Osteoblast (primary cell): ENCODE measurements at places on chromosomes 7 and 10. TPM values are rescaled to one million over a fixed set of nuclear protein-coding genes. Genes with fewer than 3 reads are reported as not detected.

DNA sequence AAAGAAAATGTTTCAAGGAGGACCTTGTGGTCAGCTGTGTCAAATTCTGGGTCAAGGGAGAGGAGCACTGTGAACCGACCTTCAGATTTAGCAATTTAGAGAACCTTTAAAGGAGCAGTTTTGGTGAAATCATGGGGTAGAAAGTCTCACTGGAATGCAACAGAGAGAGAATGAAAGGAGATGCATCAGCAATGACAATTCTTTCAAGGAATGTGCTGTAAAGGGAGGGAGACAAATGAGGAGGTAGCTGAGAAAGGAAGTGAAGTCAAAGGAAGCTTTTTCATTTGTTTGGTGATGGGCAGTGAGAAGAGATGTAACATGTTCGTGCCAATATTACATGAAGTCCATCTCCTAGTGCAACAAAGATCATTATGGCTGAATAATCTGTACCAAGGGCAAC, 166.0 kb downstream of the TSPAN12 start:
- no peak for DNase-seq

Gene SLC18A2
- total RNA-seq = under 0.01 TPM in 1 of 2 replicates, not detected in the other

- DNase-seq = peak; percentile 92
These were observed 1.6 kb upstream of the COPS6 start for GRCh38 chr7:100087055-100087750.

- DNase-seq = no peak
These were observed 162.6 kb upstream of the NAMPT start for GRCh38 chr7:106447318-106447847.

GRCh38 chr7:73890555-73891147, 29.7 kb downstream of the TMEM270 start:
- DNase-seq = no peak

- no peak for DNase-seq
These were observed 39.4 kb downstream of the HK1 start for GRCh38 chr10:69317626-69318105.

DNA sequence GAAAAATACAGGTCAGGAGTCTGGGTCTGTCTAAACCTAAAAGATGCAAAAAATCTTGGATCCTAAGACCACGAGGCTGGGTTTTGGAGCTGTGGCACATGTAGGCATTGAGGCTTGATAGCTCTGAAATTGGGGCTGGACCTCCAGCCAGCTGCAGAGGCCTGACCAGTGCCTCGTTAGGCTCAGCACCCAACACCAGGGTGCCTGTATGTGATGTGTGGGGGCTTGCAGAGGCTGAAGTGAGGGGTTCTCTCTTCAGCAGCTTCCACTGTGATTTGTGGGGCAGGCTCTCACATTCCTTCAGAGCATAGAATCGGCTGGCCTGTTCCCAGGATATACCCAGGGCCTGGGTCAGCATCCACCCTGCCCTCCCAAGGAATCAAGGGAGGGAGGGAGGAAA, 247.8 kb downstream of the BUB3 start:
- no peak for DNase-seq

GRCh38 chr10:98910048-98910447, 325.6 kb downstream of the HPSE2 start:
- peak; percentile 23 for DNase-seq

GRCh38 chr7:124765401-124766352, at the start of gene GPR37:
TSS of gene GPR37 (minus strand) at chr7:124765792. CDS start at chr7:124764976, 816 bp downstream.
- peak; percentile 90 for DNase-seq

DNA sequence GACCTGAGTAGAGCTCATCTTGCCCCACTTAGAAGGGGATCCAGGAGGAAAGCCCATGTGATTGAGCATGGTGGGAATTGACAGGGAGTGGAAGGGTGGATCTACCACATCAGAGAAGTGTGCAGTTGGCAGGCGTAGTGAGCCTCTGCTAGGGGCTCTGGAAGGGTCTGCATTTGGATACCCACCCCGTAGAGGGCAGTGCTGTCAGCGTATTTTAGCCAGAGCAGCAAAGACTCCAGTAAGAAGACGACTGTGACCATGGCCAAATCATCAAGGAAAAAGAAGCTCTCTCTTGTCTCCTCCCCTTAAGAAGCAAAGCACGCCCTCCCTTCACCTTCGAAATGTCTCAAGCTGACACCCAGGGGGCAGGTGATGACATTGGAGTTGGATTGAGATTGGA, 68.8 kb upstream of the INHBA start:
- DNase-seq = no peak

GRCh38 chr7:116128139-116128538, 82.2 kb upstream of the TES start:
- no peak for DNase-seq

Gene SEMA3C
- total RNA-seq = 388 and 421 TPM in 2 replicates

DNA sequence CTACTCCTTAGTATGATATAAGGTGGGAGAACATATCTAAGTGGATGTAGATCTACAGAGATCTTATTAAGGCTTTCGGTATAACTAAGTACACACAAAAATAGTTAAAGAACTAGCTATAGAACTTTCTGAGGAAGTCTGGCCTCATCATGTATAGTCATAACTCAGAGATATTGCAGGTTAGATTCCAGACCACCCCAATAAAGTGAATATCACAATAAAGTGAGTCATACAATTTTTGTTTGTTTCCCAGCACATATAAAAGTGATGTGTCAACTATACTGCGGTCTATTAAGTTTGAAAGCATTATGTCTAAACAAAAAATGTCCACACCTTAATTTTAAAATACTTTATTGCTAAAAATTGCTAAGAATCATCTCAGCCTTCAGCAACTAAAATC, 24.7 kb upstream of the SEMA3A start:
- no peak for DNase-seq

DNA sequence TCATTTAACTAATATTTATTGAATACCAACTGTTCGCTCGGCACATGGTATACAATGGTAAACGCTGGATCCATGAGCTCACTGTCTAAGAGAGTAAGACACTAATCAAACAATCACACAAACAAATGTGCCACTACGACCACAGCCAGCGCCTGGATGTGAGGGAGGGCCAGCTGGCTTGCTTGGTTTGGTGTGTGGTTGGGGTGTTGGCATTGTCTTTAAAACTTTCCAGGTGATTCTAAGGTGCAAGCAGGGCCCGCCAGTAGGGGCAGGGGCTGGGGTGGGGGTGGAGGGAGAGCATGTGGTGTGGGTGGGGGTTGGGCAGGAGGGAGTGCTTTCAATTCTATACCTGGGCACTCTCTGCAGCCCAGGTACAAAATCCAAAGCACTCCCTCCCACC, 31.6 kb downstream of the ADRA2A start:
- DNase-seq = no peak

- no peak for DNase-seq
These were observed at the start of gene MACC1 for GRCh38 chr7:20217193-20217948. TSS of gene MACC1 (minus strand) at chr7:20217384. CDS start at chr7:20161862, 55,522 bp downstream.

Gene NUTM2B
- 0.72 and 0.88 TPM in 2 replicates for total RNA-seq

DNA sequence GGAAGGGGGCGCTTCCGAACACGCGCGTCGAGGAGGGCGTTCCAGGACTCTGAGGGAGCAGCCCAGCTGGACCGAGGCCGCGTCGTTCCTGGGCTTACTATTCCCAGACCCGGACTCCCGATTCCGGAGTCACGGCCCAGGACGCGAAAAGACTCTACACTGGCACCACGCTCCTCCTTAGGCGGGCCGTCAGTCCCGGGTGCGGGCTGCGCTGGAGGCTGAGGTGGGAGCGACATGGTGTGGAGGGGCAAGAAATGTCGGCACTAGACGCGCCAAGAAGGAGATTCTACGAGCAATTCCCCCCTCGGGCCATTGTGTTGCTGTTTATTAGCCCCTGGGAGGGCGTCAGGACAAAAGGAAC, 584 bp upstream of the RUNDC3B start:
- DNase-seq = peak; percentile 41

Gene FKBP6
- total RNA-seq = not detected in 2 replicates

DNA sequence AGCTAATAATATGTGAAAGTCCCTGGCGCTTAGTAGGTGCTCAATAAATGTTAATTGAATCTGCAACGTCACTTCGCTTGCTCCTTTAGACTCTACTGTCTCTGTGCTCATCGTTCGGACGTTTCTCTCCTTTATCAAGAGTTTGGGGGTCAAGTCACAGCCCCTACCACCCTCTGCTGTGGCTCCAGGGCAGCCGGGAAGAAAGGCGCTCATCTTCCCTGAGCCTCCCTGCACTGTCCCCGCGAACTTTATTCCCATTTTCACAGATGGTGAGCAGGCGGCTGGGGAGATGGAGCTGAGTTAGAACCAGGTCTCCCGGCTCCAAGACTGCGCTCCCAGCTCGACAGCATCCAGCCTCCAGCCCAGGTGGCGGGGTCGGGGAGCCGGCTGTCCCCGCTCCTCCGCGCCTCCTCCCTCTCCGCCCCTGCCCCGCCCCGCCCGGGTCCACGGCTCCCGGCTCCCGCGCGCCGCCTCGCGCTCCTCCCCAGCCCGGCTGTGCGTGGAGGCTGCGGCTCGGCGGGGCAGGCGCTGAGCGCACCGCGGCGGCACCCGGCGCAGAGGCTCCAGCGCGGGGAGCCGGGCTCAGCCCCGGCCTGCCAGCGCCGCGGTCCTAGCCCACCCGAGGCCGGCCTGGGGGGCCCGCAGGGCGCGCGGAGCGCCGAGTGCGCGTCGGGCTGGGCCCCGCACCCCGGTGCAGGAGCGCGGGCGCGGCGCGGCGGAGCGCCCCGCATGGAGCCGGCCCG, at the start of gene CLEC2L:
Gene CLEC2L (plus strand): TSS at position 487 of the 743 bp plus-strand sequence. CDS start 243 bp downstream, at position 730.
- peak; percentile 90 for DNase-seq

- DNase-seq = no peak
These were observed 18.0 kb upstream of the SEM1 start for GRCh38 chr7:96727534-96728088.

- DNase-seq = no peak
These were observed 401.2 kb downstream of the THSD7A start for GRCh38 chr7:11430841-11431240.

DNA sequence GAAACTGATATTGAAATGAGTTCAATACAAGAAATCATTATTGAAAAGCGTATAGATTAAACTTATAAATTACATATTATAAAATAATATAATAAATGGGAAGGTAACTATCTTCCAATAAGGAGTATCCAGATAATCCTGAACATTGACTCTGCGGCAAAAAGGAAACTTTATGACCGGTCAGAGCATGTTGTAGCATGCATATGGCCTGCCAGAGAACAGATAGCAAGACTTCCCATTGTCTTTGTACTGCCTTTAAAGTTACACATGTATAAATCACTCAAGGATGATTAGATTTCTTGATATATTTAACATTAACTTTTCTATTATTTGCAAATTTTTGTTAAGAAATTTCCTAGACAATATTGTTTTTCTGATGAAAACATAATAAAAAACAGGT, 56.2 kb upstream of the ETV1 start:
- no peak for DNase-seq
